Placental epithelial cell (primary cell): ENCODE measurements at places on chromosomes 12 and 14. TPM values are rescaled to one million over a fixed set of nuclear protein-coding genes. Genes with fewer than 3 reads are reported as not detected.

GZMH gene
- not detected in 2 replicates for total RNA-seq

IGF1 gene
- not detected in 2 replicates for total RNA-seq

IL26 gene
- not detected in 2 replicates for total RNA-seq

ARPC3 gene
- 212 and 303 TPM in 2 replicates for total RNA-seq

B4GALNT3 gene
- total RNA-seq = 0.22 and 0.39 TPM in 2 replicates

TMEM121 gene
- 3.3 and 3.9 TPM in 2 replicates for total RNA-seq
